Bone marrow (tissue), 2 donors: ENCODE measurements at places on chromosomes 16 and 17.

GRCh38 chr17:55582897-55583296, 71.6 kb upstream of the SMIM36 start:
- no peak for DNase-seq

GRCh38 chr17:46915596-46915995, 7.4 kb upstream of the GOSR2 start:
- DNase-seq, result no peak

- no peak for DNase-seq
Observed at GRCh38 chr17:18124345-18125126, 16.0 kb downstream of the MYO15A start.

DNA sequence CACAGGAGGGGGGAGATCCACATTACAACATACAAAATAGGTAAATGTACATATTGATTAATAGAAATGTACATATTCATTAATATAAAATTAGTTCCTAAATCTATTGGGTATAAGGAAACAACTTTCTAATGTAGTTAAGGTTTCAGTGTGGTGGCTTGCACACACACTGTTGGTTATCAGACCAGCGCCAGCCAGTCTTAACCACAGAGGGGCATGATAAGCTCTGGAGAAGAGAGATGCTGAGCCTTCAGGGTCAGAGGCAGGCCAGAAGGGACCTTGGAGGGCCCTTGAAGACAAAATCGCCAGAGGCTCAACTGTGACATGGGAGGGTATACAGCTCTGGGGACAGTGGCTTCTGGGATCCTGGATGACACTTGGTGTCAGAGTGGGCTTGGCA, 10.9 kb upstream of the ZFP90 start:
- no peak for DNase-seq

DNA sequence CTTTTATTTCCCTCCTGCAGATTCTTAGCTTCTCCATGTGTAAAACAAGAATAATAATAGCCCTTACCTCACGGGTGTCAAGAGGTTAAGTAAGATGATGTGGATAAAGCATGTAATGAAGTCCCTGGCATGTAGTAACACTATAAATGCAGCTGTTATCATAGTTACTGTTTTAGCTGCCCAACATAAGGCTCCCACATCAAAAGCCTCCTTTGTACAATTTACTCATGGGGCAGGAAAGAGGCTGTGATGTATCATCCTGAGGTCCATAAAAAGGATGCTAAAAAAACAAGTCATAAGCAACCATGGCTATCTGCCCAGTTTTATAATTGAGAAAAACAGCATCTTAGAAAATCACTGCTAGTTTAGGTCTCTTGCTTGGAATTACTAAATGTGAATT, 339.7 kb downstream of the CA10 start:
- no peak for DNase-seq

- DNase-seq, result no peak
Observed at GRCh38 chr16:66175636-66176035, 190.9 kb upstream of the CDH5 start.

GRCh38 chr16:17459903-17460521, 10.7 kb downstream of the XYLT1 start:
- peak; percentile 3 for DNase-seq

GRCh38 chr17:16989953-16990860, 18.3 kb upstream of the TNFRSF13B start:
- DNase-seq, result no peak

DNA sequence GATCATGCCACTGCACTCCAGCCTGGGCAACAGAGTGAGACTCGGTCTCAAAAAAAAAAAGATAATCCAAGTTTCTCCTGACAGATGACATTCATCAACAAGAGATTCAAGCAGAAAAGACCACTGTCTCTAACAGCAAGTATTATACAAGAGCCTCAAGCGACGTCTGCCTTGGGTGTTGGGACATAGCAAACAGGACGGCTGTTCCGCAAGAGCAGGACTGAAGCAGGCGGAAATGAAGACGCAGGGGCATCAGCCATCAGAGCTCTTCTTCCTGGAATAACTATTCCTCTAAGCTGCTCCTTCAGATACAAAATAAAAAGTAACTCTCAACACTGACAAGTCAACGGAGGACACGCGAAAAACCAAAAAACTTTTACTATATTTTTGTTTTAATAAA, 54.0 kb downstream of the ANKRD11 start:
- no peak for DNase-seq

- no peak for DNase-seq
Observed at GRCh38 chr16:47634727-47635126, 173.6 kb downstream of the PHKB start.

GRCh38 chr16:65446427-65446826, 324.6 kb upstream of the CDH11 start:
- no peak for DNase-seq

DNA sequence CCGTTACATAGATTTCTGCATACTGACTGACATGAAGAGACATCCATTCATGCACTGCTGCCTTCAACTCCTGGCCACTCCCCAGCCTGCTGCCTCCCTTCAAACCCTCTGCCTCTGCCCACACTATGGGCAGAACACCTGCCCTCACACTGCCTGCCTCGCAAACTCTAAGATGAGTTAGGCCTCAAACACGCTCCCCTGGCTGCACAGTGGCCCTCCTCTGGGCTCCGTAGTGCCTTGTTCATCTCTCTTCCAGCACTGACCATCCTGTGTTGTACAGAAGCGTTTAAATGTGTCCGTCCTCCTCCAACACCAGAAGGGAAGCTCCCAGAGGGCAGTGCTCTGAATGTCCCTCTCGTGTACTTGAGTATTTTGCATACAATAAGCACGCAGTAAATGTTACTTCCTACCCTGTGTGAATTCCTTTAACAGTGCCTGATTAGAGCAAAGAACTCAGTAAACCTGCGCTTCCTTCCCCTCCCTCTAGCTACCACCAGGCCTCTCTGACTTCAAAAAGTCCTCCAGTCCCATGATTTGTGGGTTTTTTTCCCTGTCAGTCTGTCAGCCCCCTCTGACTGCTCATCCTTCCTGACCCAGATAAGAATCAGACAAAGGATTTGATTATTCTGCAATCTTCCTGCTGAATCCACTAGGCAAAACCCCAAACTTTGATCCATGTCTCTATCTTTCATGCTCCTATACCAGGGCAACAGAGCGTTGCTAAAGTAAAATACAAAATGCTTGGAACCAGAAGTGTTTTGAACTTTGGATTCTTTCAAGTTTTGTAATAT, 3.9 kb downstream of the DHX33 start:
- no peak for DNase-seq

DNA sequence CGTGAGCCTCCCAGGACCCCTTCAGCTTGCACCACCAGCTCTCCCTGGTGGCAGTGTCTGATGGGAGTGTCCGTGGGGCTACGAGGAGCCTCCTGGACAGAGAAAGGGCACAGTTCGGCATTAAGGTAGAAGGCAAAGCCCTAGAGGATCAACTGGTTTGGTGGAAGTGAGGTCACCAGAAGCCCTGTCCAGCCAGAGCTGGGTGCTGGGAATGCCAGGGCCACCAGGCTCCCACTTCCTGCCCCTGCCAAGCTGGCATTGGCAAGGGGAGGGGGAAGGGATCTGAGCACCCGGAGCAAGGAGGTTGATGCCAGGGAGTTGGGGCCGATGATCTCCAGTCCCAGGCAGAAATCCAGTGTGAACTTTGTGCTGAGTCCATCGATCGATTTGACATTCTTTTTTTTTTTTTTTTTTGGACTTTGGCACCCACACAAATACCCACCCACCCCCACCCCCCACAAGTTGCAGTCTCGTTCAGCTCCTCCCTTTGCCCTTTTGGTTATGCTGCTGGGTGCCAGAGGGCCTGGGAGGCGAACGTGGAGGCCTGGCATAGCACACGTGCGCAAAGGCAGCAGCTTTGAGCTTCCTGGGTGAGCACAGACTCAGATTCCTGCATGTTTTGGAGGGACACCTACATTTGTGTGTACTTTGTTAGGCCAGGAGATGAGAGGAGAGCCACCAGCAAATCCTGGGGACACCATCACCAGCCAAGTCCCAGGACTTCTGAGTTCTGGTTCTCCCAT, 2.1 kb downstream of the NHERF1 start:
- DNase-seq, result no peak

- DNase-seq, result no peak
Observed at GRCh38 chr17:19686400-19687090, 29.8 kb downstream of the SLC47A2 start.

- no peak for DNase-seq
Observed at GRCh38 chr17:14745541-14745940, 444.7 kb downstream of the HS3ST3B1 start.

GRCh38 chr17:27974531-27975145, 67.8 kb upstream of the NLK start:
- DNase-seq, result no peak

DNA sequence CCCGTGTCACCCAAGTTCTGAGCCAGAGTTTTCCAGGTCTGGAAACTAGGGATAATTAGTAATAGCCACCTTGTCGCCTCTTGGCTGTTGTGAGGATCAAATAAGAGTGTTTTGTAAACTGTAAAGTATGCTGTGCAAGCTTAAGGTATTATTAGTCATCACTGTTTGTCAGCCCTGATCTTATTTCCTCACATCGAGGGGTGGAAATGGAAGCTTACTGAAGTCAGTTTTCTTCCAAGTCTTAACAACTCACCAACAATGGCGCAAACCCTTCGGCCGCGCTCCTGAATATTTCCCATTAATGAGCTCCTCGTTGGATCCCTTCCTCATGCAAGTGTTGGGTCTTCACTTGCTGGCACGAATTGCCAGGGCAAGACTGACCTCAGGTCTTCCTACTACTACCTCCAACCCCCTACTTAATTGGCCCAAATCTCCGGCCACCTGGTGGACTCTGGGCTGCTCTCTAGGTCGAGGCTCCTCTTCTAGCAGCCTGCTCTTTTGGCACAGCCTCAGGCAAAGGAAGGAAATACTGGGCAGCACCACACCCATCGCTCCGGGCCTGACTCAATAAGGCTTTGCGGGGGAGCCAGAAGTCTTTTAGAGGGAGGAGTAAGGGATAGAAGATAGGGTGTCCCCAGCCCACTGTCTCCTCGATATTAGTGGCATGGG, 885 bp upstream of the SLC35B1 start:
- no peak for DNase-seq

DNA sequence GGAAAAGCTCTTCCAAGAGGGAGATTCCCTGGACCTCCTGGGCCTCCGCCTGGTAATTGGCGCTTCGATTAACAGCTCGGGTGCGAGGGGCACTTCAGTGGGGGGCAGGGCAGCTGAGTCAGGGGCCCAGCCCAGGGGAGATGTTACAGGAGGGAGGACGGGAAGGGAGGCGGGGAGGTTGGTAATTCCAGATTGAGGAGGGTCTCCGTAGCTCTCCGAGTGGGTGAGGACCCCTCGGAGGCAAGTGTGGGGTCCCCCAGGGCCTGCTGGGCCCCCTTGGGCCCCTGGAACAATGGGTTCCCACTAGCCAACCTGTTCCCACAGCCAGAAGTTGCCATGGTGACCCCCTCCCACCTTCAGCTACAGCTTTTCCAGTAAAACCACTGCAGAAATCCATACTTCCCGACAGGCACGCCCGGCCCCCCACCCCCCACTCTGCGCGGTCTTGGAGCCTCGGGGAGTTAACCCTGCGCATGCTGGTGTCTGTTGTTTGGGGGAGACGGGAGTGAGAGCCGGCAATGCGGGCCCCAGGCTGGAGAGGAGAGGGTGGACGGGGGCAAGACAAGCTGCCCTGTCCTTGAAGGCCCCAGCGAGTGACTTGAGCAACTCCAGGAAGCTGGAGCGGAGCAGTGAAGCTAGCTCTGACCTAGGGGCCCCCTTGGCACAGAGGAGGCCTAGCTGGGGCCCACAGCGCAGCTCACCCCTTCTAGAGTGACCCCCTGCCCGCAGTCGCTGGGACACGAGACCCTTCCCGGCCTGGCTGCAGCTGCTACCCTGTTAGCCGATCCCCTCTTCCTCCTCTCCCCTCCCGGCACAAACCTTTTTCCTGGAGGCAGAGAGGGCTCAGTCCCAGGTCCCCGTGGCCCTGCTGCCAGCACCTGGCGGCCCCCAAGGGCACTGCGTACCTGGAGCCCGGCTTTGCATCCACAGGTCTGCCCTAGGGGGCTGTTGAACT, 37.8 kb downstream of the TMEM235 start:
- no peak for DNase-seq

GRCh38 chr16:31876951-31877828, 3.6 kb downstream of the ZNF267 start:
- DNase-seq, result no peak
